Activated T-cell treated with anti-CD3 and anti-CD28 coated beads for 48 hours (primary cell): ENCODE measurements at places on chromosomes 4 and X.

GRCh38 chr4:28518561-28519165, 1658.0 kb downstream of the STIM2 start:
- no peak for DNase-seq

DNA sequence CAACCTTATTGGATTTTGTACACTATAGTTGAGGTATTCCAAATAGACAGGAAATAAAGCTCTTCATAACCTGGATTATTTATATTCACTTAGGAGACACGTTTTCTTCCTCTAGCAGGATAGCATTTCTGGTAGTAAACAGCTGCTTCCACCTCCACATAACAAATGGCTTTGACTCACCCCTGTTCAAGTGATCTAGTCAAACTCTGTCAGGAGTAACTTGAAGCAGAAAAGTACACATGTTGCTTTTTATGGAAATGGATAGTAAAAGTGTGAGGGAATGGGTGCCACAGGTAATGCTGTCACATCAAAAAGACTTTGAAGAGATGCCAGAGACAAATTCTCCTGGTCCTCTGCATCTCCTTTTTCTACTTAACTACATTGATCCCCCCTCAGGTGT, 258.7 kb upstream of the SLC7A11 start:
- no peak for DNase-seq

DNA sequence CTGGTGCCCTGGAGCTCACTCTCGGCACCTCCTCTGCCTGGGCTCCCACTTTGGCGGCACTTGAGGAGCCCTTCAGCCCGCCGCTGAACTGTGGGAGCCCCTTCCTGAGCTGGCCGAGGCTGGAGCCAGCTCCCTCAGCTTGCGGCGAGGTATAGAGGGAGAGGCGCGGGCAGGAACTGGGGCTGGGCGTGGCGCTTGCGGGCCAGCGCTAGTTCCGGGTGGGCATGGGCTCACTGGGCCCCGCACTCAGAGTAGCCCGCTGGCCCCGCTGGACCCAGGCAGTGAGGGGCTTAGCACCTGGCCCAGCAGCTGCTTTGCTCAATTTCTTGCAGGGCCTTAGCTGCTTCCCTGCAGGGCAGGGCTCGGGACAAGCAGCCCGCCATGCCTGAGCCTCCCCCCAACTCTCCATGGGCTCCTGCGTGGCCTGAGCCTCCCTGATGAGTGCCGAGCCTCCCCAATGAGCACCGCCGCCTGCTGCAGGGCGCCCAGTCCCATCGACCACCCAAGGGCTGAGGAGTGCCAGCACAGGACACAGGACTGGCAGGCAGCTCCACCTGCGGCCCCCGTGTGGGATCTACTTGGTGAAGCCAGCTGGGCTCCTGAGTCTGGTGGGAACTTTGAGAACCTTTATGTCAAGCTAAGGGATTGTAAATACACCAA, 26.7 kb upstream of the FAM90A26 start:
- no peak for DNase-seq

GRCh38 chr4:182067828-182068227, 175.4 kb upstream of the TENM3 start:
- DNase-seq, result no peak

DNA sequence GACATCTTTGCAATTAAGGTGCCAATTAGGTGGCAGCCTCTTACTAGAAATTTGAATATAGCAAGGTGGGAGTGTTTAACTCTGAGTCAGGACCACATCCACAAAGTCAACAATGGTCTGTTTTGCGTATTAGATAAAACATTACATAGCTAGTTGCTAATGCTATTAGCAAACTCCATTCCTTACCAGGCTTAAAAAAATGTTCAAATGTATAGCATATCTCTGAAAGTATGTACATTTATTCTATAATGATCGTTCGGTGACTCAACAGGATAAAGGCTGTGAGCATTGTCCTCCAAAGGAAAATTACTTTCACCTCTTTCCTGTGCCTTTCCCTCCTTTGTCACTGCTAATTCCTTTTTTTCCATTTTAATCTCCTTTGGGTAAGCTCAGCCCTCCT, 74.5 kb downstream of the SYTL5 start:
- DNase-seq, result no peak

DNA sequence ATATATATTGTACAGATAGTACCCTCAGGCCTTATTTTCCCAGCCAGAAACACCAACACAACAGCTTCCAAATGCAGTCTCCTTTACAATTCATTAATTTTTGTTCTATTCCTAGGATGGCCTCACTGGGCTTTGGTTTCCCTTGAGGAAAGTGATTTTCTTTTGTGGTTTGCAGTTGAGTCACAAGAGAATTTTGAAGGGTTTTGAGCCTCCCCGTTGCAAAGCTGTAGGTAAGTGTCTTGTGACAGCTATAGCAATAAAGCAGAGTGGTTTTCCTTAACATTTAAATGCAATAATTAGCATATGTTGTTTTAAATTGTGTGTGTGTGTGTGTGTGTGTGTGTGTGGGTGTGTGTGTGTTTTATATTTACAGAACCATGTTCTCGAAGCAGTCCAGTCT, 54.1 kb upstream of the WDR17 start:
- no peak for DNase-seq

DNA sequence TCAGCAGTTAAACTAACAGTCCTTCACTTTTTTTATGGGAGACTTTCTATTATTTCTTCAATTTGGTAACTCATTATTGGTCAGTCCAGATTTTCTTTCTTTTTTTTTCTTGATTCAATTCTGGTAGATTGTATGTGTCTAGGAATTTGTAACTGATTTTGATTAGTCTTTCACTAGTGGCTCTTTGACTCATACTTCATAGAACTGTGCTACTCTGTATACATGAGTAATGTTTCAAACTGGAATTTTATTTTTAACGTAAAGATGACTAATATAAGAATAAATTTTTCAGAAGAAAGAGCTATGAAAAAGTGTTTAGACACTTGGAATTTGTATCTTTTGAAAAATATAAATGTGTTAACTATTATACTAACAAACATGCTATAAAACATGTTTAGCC, 813.0 kb downstream of the TRAM1L1 start:
- no peak for DNase-seq

DNA sequence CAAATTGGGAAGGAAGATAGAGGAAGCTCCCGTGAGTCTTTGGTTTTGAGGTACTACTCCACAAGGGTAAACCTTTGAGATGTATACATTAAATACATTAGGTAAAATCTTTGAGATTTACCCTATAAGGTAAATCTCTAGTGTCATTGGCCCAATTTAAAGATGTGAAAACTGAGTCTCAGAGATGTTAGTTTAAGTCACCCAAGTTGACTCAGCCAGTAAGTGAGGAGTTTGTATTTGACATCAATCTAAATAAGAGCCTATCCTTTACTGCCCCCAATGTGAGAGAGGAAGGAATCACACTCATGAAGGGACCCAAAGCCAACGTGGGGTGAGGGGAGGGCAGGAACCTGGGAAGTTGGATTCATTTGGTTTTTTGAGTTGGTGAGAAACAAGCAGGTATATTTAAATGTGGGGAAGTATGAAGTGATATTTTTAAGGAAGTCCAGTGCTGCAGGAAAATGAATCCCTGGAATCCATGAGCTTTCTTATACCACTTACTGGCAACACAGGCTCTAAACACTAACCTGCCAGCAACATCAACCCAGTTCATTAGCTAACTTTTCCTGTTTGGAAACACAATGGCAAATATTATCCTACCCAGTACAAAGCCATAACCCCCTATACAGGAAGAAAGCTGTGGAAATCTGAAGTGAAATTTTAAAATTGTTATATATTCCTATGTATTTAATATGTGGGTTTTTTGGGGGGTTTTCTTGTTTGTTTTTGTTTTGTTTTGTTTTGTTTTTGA, 55.3 kb downstream of the PALLD start:
- DNase-seq, result no peak

DNA sequence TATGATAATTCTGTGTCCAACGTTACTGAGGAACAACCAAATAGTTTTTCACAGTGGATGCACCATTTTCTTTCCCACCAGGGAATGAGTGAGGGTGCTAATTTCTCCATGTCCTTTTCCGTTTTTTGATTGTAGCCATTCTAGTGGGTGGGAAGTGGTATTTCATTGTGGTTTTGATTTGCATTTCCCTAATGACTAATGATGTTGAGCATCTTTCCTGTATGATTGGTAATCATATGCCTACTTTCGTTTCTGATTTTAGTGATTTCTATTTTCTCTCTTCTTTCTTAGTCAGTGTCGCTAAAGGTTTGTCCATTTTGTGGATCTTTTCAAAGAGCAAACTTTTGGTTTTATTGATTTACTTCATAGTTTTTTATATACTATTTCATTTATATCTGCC, 32.1 kb upstream of the TEX13D start:
- no peak for DNase-seq

DNA sequence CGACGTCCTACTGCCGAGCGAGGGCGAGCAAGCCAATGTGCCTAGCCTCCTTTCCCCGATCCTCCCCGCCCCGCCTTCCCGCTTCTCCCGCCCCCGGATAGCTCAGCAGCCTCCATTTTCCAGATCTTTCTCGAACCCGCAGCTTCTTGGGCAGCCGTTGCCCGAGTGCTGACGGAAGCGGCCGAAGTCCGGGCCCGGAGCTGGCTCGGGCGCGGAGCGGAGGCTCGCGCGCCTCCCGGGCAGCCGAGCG, 172 bp upstream of the HSPA4L start:
- peak; percentile 66 for DNase-seq

GRCh38 chr4:6802025-6802424, 19.5 kb downstream of the KIAA0232 start:
- DNase-seq, result no peak

DNA sequence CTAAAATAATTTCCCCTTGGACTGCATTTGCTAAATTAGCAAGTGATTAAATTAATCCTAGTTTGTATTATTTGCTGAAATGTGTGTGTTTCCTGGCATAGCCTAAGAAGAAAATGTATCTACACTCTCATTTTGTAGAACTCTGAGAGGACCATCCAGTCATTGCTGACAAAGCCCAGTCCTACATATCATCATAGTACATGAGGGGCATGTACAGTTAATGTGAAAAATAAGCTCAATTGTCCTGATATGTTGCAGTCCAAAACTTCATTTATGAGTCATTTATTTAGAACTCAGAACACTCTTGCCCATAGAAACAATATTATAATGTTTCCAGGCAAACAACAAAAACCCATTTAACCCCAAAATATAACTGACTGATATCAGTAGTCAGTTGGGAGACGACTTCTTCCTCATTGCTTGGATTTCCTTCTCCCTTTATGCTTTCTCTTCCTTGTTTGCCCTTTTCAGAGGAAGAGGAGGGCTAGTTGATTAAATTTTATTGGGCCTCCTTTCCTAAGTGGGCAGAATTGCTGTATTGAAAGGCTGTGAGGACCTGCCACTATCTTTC, 26.9 kb upstream of the BBS12 start:
- DNase-seq, result no peak

DNA sequence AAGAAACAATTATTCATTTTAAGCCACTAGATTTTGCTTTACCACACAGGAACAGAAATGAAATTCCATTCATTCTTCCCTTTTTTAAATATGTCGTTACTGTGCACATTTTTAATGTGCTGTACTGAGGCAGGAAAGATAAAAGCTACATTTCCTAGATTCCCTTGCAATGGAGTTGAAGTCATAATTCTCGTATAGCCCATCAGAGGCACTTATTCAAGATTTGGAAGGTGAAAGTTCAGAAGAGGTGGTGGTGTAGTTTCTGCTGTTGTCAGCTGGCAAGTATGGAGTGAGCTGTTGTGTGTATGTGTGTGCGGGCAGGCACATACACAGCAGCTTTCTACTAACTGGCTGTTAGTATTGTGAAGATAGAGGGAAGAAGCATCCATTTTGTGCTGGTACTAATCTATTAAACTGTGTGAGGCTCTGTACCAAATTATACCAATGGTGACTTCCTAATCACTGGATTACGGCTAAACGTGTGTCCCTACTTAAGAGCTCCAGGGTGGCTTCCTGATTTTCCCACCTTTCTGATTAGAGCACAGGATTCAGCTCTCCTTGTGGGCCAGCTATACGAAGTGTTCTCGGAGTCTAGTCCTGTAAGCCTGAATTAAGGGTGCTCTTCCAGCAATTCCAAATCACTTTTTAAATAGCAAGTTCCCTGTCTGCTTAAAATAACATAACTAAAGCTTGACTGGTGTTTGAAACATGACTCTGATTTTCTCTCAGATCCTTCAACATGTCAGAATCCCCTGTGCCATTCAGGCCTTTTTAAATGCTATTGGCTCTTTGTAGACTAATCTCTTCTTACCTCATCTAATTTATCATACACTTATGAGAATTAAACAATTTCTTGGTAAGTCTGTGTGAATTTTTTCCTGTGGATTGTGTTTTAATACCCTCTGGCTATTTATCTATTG, 43.8 kb downstream of the PDS5A start:
- DNase-seq, result no peak

GRCh38 chrX:17377795-17378194, 2.8 kb downstream of the NHS start:
- no peak for DNase-seq

DNA sequence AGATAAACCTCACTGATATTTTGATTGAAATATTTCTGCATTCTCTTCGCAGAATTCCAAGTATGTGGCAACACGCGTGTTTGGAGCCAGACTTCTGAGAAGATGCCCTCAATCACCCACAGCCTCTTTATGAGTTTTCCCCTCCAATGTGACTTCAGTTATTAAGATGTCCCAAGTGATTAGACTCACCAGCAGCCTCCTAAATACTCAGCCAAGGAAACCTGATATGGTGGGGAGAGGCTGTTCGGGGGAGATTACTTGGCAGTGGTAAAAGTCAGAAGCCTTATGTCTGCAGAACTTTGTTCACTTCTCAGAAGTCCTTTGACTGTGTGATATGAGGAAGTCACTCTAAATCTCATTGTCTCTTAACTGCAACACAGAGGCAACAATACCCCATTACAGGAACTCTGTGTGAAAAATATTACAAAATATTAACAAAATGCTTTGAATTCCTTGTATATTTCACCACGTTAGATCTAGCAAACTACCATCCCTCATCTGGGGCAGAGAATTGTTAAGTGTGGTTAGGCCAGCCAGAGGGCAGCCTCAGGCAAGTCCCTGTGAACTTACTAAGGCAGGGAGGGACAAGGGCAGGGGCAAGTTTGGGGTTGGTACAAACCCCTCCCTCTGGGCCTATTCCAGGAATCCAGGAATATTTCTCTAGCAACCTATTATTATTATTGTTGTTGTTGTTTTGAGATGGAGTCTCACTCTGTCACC, 151.4 kb upstream of the USP9X start:
- DNase-seq, result no peak

DNA sequence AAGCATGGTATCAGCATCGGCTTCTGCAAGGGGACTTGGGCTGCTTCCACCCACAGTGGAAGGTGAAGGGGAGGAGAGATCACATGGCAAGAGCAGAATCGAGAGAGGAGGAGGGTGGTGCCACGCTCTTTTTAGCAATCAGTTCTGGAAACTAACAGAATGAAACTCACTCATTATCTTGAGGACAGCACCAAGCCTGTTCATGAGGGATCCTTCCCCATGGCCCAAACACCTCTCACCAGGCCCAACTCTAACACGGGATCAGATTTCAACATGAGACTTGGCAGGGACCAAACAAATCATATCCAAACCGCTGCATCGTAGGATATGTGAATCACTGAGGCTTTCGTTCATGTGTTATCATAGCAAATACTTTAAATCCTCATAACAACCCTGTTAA, 125.5 kb downstream of the GPC3 start:
- no peak for DNase-seq
